ENCODE measurements at places on chromosomes 3 and 15. TPM values are rescaled to one million over a fixed set of nuclear protein-coding genes. Genes with fewer than 3 reads are reported as not detected.

DNA sequence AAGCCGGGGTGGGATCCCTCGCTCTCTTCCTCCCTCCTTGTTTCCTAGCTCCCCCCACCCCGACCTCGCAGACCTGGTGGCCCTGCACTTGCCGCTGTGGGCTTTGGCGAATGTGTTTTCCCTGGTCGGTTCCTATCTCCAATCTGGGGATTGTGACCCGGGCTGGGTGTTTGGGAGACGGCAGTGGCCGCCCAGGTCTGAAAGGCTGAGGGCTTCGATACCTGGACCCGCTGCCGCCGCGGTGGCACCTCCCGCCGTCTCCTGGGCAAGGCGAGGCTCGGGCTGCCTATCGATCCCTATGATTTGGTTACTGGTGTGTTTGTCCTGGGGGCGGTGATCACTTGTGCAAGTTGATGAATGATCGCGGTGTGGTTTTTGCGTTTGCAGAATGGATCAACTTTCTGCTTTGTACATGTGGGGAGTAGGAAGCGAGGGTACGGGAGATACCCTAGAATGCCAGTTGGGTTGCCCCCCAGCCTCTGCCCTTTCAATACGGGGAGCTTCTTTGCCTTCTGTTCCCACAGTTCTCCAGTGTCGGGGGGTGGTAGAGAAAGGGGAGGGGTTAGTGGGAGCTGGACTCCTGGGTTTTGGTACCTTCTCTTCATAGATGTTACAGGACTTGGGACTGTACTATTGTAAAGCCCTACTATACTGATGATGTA lies 3.0 kb downstream of the BBX start:
- peak overlapping the region; percentile 89 for H3K27ac ChIP-seq
- DNase-seq = peak; percentile 15
- H3K36me3 ChIP-seq = peaks cover 24% of the 10 kb centered on the region
- no peaks in the 10 kb centered on the region for H3K27me3 ChIP-seq

- H3K27ac ChIP-seq = no peak overlapping the region
- peaks cover 40% of the 10 kb centered on the region for H3K4me1 ChIP-seq
- no peak overlapping the region for H3K4me3 ChIP-seq
- no peak for DNase-seq
These were observed 58.9 kb downstream of the SFMBT1 start for GRCh38 chr3:52986938-52987337.

DNA sequence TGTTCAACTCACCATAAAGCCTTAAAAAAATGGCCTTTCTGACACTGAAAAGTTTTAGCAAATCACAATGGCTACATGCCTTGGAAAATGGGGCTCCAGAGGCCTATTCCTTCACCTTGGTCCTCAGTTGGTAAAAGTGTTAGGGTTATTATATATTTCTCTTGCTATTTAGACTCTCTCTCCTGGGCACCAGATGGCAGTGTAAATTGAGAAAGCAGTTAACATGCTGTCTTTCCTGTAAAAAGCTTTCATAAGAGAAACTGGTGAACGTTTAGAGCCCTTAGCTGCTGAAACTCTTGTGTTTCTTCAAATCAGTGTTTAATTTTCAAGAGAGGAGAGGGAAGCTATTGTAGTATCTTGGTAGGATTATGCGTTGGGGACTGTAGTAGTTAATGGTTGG lies 89.9 kb downstream of the LRTM1 start:
- DNase-seq = no peak
- H3K27ac ChIP-seq = no peak overlapping the region
- H3K27me3 ChIP-seq = no peaks in the 10 kb centered on the region
- no peak overlapping the region for H3K4me3 ChIP-seq

Gene RBSN
- total RNA-seq = 20.5 TPM

Gene CFAP91
- total RNA-seq = not detected

Gene DPPA2
- not detected for total RNA-seq

DNA sequence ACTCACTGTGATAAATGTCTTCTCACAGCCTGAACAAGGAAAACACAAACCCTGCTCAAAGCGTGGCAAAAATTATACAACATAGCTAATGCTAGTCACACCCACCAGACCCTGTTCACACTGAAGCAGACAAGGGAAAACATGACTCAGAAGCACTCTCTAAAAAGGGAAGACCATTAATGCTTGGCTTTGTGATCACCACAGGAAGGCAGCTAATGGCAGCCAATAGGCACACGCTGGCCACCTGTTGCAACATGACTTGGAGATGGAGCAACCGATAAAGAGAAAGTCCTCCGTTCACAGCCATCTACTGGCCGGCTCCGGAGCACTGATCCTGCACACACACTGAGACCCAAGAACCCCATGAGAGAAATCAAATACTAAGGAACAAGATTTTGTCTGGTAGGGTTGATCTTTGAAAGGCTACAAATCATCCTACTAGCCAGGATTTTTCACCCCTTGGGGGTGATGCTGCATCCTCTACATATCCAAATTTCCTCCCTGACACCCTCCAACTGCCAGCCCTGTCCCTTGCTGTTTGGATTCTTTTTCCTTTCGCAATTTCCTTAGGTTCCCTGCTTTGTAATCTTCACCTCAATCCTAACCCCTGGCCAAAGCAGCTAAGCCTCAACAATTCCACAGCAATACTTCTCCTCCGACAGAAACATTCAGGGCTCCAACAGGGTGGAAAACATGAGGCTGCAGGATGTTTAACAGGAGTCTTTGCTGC lies 3.2 kb downstream of the ZXDC start:
- H3K27ac ChIP-seq = no peak overlapping the region
- DNase-seq = no peak
- no peaks in the 10 kb centered on the region for H3K27me3 ChIP-seq
- peaks cover 57% of the 10 kb centered on the region for H3K4me1 ChIP-seq
- peak overlapping the region; percentile 90 for H3K4me3 ChIP-seq

Gene ANKRD34C
- not detected for total RNA-seq

Gene SH2D7
- not detected for total RNA-seq

DNA sequence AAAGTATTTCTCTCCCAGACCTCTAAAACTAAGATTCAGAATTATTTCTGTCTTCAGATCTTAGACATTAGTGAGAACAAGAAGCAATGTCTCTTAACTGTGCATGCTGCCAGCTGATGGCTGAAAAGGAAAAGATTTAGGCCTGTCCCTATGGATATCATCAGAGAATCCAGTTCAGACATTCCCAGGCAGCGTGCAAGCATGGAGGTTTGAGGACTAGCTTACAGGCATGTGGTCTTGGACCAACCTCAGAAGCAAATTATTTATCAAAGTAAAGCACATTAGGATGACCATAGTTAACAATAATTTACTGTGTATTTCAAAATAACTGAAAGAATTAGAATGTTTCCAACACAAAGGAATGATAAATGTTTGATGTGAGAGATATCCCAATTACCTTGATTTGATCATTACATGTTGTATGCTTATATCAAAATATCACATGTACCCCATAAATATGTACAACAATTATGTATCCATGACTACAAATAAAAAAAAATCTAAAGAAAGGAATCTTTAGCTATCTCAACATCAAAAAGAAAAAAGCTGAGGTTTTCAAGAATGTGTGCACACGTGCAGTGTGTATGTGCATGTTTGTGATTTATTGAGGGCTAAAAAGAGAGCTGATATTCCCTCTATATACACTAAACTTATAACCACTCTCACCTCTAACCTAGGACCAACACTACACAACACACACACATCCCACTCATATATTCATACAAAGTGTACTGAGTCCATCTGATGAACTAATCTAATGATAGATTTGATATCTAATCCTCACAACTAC lies 108.9 kb upstream of the THBS1 start:
- peaks cover 9% of the 10 kb centered on the region for H3K27me3 ChIP-seq
- peaks cover 2% of the 10 kb centered on the region for H3K36me3 ChIP-seq
- DNase-seq = no peak
- no peak overlapping the region for H3K4me3 ChIP-seq
- H3K27ac ChIP-seq = no peak overlapping the region
- no peaks in the 10 kb centered on the region for H3K4me1 ChIP-seq

DNA sequence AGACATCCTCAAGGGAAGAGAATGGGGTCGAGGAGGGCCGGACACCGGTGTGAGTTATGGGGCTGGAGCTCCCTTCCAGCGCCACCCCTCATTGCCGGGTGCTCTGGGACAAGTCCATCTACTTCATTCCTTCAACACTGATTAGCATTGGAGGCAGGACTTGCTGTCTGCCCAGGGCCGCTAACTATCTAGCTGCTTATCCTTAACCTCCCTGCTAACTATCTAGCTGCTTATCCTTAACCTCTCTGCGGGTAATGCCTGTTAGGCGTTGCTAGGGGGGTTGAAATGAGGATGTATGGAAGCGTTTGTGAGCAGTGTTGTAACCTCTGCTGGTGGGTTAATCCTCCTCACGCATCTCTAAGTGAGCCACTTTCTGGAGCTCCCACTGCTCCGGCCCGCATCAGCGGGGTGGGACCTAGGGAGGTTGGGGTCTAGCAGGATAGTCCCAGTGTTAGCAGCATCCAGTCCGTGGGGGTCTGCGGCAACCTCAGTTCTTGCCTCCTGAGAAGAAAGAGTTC lies 10.9 kb upstream of the CHAC1 start:
- H3K4me1 ChIP-seq = peaks cover 55% of the 10 kb centered on the region
- no peaks in the 10 kb centered on the region for H3K36me3 ChIP-seq
- DNase-seq = no peak
- no peaks in the 10 kb centered on the region for H3K27me3 ChIP-seq

DNA sequence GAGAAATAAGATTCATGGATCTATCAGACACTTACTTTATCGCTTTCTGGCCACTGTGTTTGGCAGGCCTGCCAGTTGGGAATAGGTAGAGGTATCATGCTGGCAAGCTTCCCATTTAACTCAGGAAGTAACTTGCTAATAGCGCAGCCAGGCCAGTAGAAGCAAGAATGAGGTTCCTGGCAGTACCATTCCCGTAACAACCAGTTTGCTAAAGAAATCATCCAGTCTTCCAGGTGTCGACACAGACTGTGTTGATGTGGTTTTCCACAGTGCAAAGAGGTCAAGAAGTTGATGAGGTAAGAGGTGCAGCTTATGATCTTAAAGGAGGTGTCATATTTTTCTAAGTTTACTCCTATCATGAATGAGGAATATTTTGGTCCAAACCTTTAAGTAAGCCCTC lies 46.2 kb downstream of the DPH6 start:
- H3K36me3 ChIP-seq = no peaks in the 10 kb centered on the region
- no peak overlapping the region for H3K27ac ChIP-seq
- H3K4me1 ChIP-seq = peaks cover 3% of the 10 kb centered on the region
- H3K27me3 ChIP-seq = no peaks in the 10 kb centered on the region
- no peak overlapping the region for H3K4me3 ChIP-seq
- DNase-seq = no peak

DNA sequence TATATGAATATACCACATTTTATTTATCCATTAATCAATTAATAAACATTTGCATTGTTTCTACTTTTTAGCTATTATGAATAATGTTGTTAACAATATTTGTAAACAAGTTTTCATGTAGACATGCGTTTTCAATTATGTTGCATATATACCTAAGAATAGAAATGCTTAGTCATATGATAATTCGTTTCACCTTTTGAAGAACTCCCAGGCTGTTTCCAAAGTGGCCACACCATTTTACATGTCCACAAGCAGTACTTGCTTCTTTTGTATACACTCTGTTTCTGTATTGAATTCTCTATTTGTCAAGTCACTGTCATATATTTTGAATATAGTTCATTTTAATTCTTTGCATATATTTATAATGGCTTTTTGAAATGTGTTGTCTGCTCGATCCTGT lies 206.9 kb upstream of the ZBTB20 start:
- H3K36me3 ChIP-seq = no peaks in the 10 kb centered on the region
- H3K4me3 ChIP-seq = no peak overlapping the region
- H3K27ac ChIP-seq = no peak overlapping the region
- DNase-seq = no peak
- H3K27me3 ChIP-seq = no peaks in the 10 kb centered on the region

DNA sequence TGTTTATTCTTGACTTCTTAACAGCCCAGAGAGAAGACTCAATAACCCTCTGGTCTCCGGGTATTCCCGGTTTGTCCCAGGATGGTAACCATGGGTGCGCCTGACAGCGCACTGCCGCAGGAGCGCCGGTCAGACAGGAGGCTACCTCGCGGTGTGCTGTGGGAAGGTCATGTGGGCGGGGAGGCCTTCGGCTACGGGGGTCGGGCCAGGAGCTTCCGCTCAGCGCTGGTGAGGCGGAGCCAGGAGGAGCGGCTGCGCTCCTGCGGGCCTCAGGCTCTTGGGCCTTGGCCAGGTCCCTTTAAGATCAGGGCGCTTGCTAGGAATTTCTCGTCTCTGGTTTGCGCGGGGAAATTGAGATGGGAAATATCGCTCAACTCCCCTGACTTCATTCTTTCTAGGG lies 182.3 kb upstream of the NDN start:
- DNase-seq = no peak
- H3K36me3 ChIP-seq = no peaks in the 10 kb centered on the region
- no peak overlapping the region for H3K27ac ChIP-seq

DNA sequence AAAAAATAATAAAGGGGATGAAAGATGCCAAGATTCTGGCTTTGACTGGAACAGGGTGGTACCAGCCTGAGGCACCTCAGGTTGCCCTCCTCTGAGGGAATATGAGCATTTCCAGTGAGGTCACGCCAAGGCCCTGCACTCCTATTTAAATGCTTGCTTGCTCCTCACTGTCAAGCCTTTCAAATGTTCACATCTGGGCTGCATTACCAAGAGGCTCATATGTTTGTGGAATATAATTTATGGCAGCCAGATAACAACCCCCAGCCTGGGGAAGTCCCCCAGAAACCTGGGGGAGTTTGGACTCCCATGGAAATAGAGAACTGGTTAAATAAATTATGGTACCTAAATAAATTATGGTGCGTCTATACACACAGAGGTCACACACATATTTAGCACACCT lies 88.4 kb downstream of the FRMD4B start:
- no peaks in the 10 kb centered on the region for H3K4me1 ChIP-seq
- H3K4me3 ChIP-seq = no peak overlapping the region
- no peaks in the 10 kb centered on the region for H3K27me3 ChIP-seq
- no peak overlapping the region for H3K27ac ChIP-seq
- no peak for DNase-seq

Data from activated CD4-positive, alpha-beta T cell treated with anti-CD3 and anti-CD28 coated beads, Interleukin-2, amount 10 ng/mL, durations not matched to agents 7 days and 5 days (primary cell).